ENCODE measurements at places on chromosomes 13 and 19.

DNA sequence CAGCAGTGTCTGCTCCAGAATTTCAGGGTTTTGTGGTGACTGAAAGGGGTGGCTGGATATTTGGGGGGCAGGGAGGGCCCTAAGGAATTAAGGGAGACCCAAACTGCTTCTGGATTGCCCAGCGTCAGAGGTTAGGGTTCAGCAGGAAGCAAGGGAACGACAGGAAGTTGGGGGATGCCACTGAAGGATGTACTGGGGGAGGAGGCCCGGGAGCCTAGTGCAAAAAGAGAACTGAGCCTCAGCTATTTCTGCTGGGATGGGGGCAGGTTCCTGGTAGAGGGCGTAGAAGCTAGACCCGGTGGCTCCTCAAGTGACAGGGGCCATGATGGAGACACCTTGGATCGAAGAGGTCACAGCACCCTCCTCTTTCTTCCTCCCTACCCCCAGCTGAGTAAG lies 1.1 kb downstream of the CYP2S1 start:
- DNase-seq: no peak

DNA sequence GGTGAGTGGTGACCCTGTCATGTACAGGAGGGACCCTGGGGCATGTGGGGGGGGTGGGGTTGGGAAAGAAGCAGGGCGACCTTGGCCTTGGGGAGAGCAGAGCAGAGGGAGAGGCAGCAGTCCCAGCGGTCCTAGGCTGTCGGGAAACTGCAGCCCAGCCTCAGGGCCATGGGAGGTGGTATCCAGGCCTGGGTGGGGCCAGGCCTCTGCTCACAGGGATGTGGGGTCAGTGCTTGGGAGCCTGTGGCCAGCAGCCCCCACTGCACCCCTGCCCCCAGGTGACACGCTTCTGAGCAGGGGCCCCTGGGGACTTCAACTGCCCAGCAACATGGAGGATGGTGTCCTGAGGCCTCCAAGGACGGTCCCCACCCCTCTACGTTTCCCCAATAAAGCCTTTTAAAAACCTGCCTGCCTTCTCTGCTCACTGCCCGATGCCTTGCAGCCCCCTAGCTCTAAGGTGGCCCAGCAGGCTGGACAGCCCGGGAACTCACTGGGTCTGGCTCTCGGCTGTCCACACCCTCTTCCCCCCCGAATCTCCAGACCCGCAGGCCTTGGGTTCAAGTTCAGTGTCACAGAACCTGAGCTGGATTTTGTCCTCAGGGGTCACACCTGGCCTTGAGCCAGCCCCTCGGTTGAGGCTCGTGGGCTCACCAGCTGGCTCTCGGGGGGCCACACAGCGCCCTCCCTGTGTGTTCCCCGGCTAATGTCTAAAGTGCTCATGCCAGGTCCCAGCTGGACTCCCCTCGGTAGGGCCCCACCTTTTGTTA lies 6.9 kb downstream of the PNKP start:
- no peak for DNase-seq

- DNase-seq: no peak
Measured at GRCh38 chr19:51571599-51571998, 516 bp downstream of the ZNF175 start.

DNA sequence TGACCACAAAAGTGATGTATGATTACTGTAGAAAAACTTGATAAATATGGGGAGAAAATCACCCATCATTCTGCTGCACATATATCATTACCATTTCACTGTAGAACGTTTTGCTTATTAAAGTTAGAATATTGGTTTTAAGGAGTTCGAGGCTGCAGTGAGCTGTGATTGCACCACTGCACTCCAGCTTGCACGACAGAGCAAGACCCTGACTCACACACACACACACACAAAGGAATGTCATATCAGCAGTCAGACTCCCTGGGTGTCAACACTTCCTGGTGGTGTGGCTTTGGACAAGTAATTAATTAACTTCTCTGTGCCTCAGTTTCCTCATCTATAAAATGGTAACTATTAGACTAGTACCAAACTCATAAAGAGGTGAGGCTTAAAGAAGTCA lies 11.3 kb upstream of the PNMA8A start:
- no peak for DNase-seq

DNA sequence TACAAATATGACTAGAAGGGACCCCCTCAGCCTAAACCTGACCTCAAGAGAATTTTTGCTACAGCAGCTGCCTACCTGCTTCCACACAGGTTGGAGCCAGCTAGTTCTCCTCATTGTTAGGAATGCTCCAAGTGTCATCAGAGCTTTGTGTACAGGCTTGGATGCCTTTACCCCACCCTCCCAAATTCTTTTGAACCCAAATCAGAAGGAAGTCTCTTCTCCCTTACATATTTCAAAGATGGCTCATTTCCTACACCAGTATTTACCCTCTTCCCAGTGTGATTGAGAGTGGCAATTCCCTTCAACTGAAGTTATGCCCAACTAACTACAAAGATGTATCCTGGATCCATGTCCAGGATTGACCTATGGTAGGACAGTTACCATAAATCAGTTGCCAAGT lies 323.2 kb downstream of the OXGR1 start:
- no peak for DNase-seq

GRCh38 chr13:42384265-42384664 lies 112.3 kb downstream of the AKAP11 start:
- no peak for DNase-seq

- no peak for DNase-seq
Measured at GRCh38 chr19:45524575-45525129, 17.4 kb downstream of the VASP start.

GRCh38 chr13:30103161-30103840 lies 204.1 kb downstream of the KATNAL1 start:
- no peak for DNase-seq

DNA sequence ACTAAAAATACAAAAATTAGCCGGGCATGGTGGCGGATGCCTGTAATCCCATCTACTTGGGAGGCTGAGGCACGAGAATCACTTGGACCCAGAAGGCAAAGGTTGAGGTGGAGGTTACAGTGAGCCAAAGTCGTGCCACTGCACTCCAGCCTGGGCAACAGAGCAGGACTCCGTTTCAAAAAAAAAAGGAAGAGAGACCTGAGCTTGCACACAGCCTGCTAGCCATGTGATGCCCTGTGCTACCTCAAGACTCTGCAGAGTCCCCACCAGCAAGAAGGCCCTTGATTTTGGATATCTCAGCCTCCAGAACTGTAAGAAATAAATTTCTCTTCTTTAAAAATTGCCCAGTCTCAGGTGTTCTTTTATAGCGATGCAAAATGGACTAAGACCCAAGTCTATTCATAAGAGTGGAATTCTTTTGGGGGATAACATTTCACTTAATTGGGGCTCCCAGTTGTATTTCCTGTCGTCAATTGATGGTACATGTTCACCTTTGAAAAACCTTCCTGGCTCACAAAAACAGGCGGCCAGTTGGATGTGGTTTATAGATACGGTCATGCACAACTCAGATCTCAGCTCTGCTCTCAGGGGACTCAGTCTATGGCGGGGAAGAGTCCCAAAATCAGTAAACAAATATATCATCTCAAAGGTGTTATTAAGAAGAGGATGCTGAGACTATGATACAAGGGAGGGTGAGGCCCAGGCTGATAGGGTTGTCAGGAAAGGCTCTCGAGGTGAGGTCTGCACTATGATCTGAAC lies 2.4 kb upstream of the CHERP start:
- DNase-seq: no peak

- no peak for DNase-seq
Measured at GRCh38 chr19:28039677-28040381, 1173.1 kb downstream of the UQCRFS1 start.

DNA sequence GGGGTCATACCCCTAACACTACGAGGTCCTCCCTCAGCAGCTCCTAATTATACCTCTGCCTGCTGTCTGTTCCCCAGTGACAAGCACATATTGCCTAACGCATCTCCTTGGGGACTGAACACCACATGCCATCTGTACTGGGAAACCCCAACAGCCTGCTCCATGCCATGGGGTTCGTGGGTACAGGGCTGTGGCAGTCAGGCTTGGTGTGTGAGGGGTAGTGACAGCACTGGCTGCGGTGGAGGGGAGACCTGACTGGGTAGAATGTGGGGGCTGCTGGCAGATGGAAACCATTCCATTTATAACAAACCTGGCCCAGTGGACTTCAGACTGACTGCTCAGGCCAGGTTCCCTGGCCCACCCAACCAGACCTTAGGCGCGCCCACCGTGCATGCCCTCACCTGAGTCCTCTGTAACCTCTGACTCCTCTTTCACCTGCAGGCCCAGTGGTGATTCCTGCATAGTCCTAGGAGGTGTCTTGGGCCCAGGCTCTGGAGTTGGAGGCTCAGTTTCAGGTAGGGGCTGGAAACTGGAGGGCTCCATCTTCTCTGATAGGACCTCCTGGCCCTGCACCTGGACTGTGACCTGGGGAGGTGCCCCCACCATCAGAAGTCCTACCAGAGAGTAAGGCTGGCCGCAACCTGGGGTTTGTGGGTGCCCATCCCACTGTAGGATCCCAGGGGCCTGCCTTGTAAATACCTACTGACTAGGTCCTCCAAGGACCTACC lies 3.0 kb downstream of the MZF1 start:
- no peak for DNase-seq

DNA sequence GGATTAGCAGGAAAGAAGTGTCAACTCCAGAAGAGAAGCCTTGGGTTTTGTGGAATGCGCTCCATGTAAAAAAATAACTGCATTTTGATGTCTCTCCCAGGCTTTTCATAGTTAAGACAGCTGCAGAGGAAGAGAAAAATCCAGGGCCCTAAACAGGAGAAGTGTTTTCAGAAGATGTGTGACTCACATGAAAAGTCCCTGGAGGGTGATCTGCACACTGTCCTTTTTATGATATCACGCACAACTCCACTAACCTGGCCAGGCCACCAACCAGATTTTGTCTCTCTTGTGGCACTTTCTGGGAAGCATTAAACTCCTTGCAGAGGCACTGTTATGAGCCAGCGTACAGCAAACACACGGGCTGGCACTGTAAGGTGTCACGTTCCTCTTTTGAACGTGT lies 267.3 kb downstream of the FGF9 start:
- no peak for DNase-seq

- DNase-seq: no peak
Measured at GRCh38 chr19:17778251-17778967, 16.5 kb upstream of the B3GNT3 start.

- no peak for DNase-seq
Measured at GRCh38 chr13:43758834-43759233, 27.9 kb downstream of the ENOX1 start.

GRCh38 chr19:18023622-18024251 lies 15.8 kb downstream of the ARRDC2 start:
- DNase-seq: peak; percentile 85

GRCh38 chr13:46992383-46992952 lies 95.6 kb upstream of the HTR2A start:
- DNase-seq: no peak

Data from CD4-positive, alpha-beta T cell treated with Interleukin-6 at 100 ng/mL for 8 hours (primary cell).